ENCODE measurements at places on chromosomes 12 and 14.

DNA sequence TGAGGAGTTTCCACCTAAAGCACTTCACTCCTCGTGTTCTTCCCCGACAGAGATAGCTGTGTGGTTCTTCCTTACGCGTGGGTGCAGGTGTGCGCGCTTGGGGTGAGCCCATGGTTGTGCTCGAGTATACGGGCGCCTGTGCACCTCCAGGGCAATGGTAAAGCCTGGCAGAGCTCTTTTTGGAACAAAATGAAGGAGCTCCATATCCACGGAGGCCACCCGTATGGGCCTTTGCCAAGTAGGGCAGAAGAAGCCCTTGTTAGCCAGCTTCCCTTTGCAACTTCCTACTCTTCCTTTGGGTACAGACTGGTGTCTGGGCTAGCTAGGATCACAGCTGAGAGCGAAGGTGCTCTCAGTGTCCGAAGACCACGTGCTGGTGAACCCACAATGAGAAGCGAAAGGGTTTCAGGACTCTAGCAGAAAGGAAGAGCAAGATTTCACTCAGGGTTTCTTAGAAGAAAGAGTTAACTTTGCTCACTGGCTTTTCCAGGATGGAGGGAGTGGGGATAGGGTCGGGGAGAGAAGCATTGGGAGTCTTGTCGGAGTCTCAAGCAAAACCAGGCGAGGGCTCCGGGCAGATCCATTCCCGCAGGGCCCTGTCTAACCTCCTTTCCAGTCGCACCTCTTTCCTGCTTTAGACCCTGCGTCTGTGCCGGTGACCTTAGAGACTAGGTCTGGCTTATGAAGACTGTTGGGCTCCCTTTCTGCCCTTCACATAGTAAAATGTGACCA, 960 bp upstream of the LRFN5 start:
- no peak for DNase-seq

GRCh38 chr12:121861636-121862254, 3.1 kb upstream of the HPD start:
- no peak for DNase-seq

DNA sequence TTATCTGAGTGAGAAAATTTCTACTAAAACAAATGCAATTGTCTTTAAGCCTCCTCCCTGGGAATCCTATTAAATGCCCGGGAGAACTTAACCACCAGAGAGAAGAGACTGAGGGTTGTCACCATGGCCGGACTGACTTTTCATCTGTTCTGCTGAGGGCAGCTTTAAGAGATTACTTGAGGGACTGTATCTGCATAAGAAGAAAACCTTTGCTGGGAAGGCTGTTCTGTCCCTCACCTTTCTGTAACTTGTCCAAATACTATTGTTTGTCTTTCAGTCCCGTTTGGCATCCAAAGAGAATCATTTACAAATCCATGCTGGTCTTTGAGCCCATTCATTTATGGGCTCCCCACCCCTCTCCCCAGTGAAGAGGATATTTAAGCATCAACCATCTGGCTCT, 306.3 kb upstream of the FLRT2 start:
- DNase-seq: no peak

- DNase-seq: no peak
Observed at GRCh38 chr14:61899497-61899896, 137.3 kb downstream of the SNAPC1 start.

DNA sequence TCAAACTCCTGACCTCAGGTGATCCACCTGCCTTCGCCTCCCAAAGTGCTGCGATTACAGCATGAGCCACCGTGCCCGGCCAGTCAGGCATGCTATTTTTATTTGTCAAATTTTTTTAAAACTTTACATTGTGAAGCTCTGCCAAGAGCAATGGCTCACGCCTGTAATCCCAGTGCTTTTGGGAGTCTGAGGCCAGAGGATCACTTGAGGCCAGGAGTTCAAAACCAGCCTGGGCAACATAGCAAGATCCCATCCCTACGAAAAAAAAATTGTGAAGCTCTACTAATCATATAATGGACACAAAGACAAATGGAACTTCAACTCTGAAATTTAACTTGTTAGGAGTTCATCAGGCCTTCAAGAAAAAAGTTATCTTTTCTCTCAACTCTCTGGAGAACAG, 1.9 kb downstream of the R3HDM2 start:
- DNase-seq: no peak

DNA sequence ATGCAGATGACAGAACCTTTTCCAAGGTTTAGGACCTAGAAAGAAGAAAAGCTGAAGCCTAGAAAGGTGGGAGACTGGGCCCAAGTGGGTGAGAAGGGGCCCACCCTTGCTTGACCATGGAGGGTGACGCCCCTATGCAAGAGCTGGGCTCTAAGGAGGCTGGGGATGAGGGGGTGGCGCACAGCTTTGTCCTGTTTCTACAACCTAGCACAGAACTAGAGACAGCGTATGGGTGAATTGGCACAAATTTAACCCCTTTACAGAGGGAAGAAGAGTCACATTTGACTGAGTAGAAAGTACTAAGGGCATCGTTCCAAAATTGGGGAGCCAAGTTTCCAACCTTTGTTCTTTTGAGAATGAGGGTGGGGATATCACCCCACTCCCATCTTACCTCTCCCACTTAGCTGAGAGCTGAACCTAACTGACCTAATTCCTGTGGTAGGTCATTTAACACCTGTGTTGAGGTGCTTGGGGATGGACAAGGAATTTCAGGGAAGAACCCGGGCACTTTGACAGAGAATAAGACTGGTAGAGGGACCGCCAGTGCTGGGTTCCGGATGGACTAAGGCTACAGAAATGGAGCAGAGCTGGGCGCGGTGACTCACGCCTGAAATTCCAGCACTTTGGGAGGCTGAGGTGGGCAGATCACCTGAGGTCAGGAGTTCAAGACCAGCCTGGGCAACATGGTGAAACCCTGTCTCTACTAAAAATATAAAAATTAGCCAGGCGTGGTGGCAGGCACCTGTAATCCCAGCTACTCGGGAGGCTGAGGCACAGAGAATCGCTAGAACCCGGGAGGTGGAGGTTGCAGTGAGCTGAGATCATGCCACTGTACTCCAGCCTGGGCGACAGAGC, 5.2 kb downstream of the NFKBIA start:
- DNase-seq: no peak

DNA sequence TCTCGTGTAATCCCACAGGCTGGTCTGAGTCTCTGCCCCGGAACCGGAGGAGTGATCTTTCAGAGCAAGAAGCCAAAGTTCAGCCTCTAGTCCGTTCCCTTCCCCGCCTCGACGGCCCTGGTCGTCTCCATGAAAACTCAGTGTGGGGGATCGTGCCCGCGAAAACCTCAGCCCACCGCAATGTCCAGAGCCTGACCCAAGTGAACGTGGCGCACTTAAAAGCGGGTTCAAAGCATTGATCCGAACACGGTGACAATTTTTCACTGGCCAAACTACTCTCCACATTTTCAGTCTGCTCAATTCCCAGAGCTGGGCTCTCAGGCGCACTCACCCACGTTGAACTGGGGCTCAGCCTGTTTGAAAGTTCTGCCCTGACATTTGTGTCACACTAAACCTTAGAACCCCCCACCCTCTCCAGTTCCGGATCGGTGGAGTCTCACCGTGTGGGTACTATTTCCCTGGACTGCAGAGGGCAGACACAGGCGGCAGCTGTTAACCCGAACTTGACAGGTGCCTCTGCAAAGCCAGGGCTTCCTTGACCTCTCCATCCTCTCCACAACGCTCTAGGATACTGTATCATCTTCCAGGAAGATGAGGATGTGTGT, 886 bp upstream of the PRICKLE1 start:
- peak; percentile 35 for DNase-seq

DNA sequence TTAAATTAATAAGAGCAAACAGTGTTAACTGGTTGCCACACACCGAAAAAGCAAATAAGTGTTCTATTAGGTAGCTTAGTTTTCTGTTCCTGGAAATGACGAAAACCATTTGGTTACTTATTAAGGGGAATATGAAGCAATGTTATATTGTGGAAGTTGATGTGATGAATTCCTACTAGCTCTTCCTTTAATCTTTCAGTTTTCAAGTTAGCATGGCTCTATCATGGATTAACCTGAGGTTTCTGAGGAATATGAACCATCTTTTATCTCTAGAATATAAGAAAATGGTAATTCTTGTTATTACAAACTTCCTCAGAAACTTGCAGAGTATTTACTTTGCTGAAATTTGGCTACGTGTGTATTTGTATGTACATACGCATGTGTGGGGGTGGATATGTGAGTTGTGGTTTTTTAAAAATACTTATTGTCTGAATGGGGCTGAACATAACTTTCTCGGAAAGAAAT, 245.7 kb downstream of the KCNC2 start:
- no peak for DNase-seq

DNA sequence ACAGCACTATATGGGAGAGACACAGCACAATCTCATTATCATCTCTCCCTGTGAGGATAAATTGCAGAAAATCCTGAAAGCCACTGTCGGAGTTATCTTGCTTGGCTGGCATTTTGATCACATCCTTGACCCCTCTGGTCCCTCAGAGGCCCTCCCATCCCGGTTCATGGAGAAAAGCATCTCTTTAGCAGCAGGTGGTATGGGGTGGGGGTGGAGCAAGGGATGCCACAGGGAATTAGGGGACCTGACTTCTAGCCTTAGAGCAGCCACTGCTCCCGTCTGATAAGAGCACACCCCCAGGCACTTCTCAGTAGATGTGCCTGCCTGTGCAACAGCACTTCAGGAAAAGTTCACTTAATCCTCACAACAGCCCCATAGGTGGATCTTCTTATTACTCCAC, 38.6 kb downstream of the GRIN2B start:
- DNase-seq: no peak

DNA sequence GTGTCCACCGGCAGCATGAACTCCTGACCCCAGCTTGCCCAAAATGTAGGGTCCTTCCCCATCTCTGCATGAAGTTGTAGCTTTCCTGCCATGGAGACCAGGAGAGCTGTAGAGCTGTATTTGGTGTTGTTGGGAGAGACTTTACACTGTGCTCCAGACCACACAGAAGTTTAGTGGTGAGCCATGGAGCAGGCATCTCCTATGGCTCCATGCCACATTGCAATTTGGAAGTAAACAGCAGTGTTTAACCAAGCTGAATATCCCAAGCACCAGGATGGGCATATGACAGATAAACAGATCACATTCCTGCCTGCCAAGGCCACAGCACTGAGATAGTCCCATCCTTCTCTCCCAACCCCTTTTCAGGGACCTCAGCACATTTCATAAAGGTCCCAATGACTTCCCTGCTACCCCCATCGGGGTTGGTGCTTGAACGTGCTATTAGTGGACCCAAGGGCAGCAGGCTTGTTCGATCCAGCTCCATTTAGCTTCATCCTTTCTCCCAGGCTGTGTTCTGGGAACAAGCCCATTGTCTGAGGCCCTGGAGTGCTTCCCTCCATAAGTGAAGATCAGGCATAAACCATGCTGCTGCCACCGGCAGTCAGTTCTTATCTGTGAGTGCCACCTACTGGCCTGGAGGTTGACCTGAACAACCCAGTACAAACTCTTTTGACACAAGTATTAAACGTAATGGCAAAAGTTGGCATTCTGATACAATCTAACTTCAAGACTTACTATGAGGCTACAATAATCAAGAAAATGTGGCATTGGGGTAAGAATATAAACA, 172.3 kb upstream of the ATXN7L3B start:
- DNase-seq: no peak

GRCh38 chr12:2140858-2141519, 88.2 kb downstream of the CACNA1C start:
- no peak for DNase-seq

DNA sequence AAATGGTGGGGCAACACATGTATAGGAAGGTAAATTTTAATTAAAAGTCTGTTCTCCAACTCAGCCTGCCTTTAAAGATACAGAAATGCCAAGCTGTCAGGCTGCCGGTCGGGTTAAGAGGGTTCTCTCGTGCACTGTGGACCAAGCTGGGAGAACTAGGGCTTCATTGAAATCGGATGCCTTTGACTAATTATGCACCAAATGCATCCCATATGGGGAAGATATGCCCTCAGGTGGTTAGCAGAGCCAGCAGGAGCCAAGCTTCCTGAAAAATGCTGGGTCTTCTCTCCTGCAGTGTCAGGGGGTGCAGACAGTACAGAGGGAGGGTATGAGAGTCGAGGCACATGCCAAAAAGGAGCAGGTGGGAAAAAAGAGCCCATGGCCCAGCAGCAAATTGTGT, 236.1 kb downstream of the CACNA1C start:
- no peak for DNase-seq

DNA sequence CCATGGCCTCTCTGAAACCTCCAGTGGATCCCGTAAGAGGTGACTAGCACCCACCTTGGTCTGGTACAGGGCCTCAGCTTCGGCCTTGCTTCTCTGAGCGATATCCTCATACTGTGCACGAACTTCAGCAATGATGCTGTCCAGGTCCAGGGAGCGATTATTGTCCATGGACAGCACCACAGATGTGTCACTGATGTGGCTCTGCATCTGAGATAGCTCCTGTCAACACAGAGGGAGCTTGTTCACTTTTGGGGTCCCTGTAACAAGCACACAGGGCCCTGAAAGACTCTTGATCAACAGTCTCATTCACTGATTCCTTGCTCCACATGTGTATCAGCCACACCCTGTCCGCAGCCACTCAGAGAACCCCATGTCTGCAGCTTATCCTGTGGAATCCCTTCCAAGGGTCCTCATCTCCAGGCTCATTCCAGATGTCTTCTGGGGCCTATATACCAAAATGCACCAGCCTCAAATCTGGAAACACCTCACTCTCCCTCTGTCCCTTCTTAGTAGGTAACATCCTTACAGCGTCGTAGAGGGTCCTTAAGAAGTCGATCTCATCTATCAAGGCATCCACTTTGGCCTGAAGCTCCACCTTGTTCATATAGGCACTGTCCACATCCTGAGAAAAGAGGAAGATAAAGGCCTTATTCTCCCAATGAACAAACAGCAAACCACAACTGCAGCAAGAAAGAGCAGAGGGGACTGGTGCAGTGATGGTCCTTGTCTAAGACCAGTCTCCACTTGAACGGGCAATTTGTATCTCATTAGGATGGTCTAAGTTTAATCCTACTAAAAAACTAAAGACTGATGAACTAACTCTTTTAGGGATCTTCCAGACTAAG, 3.5 kb downstream of the KRT3 start:
- DNase-seq: no peak

GRCh38 chr12:29771786-29772185, 12.0 kb downstream of the TMTC1 start:
- no peak for DNase-seq

DNA sequence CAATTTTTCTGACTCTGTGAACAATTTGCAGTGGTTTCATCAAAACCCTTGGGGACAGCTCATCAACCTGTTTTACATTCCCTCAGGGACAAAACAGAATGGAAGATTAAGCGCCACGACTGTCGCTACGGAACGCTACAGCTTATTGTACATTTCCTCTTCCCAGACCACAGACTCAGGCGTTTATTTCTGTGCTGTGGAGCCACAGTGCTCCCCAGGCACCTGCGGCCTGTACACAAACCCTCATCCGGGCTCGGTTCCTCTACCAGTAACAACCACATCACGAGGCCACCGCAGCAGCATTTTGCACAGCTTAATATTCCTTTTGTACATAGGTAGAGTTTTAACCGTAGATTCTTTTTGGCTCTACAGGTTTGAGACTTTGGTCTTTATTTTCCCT, 397.4 kb upstream of the OR4E1 start:
- DNase-seq: peak; percentile 77
